Astrocyte (in vitro differentiated cells and primary cell): ENCODE measurements at places on chromosomes 6 and 20.

DNA sequence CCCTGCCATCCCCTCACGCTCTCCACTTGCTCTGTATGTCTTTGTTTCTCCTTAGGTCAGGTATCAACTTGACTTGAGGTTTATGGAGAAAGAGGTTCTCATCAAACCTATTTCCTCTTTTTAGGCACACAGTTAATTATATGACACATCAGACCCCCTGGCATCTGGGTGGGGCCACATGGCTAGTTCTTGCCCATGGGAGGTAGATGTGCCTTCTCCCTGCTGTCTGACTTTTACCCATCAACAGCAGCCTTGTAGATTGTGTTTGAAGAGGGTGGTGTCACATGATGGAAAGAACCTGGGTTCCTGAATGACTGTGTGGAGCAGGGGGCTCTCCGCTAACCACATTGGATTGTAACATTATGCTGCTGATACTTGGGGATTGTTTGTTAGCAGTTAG lies 7.2 kb upstream of the UQCC2 start:
- DNase-seq = no peak

DNA sequence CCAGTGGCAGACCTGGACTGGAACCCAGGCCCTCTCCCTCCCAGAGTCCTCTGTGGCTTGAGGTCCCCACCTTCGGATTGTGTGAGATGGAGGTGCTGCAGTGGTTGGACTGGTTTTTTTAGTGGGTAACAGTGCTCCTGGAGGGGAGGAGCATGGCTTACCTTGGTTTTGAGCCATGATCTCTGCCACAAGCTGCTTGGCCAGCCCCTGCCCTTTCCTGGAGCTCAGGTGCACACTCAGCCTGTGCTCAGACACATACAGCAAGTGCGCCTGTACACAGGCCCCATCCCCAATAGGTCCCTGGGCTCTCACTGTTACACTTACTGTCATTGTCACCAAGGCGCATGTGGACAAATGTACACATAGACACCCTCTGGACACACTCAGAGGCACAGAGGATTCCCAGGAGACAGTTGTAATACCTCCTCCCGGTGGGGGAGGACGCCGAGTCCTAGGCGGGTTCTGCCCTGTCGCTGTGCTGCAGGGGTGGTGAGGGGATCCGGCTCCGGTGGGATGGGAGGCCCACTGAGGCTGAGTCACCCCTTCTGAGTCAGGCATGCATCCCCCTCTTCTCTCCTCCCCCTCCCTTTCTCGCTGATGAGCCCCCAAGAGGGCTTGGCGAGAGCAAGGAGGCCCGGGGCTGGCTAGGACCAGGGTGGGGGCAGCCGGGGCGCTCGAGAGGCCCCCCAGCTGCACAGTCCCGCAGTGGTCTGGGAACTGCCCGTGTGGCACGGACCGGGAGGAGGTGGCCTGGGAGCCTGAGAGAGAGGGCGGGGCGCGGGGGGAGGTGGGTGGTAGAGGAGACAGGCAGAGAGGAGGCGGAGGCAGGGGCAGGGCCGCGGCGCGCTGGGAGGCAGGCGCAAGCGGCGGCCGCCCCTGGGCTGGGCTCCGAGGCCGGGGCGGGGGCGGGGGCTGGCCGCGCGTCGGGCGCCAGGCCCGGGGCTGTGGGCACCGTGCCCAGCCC lies 522 bp upstream of the EPB41L1 start:
- DNase-seq = peak; percentile 51

DNA sequence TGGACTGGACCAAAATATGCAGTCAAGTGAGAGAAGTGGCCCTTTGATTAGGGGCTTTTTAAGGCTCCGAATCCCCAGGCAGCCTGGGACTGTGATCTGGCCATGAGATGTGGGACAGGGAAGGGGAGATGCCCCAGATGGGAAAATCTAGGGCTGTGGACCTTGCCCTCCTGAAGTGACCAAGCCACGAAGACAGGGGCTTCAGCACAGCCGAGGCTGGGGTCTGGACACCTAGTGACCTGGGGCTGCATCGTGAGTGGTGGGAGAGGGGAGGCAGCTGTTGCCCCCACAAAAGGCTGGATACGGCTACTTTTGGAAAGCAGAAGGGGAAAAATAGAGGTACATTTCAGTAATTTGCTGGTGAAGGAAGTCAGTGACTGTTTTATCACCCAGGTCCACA lies 139.5 kb upstream of the SLC24A3 start:
- no peak for DNase-seq

DNA sequence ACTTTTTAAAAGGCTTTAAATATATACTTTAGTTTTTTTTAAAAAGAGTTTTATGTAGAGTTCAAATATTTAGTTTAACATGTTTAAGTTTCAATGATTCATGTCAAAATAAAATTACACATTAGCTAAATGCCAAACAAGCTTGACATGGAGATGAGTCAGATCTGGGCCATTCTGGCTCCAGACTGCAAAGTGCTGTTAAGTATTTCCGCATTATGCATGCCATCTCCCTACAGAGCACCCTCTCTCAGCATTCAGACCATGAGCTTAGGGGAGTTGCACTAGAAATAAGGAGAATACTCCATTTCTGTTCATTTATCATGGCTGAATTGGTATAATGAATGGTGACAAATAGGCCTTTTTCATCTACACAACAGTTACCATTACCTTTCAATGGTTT lies 21.5 kb upstream of the HS3ST5 start:
- DNase-seq = peak; percentile 55

GRCh38 chr20:46458866-46459750 lies 52.7 kb upstream of the ELMO2 start:
- no peak for DNase-seq

DNA sequence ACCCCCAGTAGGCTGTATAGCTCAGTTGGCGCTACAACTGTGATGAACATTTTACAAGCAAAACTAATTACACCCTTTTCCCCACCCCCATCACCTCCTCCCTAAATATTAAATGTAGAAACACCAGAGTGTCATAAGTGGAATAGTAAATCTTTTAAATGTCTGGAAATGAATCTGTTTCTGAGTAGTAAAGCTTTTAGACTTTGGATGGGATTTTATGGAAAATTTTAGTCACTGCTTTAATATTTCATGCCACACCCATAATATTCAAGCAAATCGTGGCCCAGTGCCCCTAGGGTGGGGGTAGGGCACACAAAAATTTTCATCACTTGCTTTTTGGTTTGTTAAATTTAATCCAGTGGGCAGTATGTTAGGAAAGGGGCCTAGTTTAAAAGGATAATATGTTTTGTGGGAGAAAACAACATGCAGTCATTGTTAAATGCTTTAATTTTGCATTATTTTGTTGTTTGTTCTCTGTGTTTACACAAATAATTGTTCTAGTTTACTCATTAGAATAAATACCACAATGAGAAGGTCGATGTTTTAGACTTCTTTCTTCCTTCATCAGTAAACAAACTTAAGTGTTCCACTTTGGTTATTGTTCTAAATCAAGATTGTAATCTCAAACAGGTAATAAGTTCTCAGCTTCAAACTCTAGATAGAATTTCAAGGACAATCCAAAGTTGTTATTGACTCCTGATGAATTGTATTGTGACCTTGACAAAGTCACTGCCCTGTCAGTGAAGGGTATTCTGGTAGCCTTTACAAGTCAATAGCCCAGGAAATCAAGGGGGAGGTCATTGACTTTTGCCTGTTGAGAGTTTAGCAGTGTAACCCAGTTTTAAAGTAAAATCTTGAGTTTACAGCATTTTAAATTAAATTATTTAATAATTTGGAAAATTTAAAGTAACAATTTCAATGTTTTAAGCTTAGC lies 79.2 kb downstream of the CBFA2T2 start:
- no peak for DNase-seq

DNA sequence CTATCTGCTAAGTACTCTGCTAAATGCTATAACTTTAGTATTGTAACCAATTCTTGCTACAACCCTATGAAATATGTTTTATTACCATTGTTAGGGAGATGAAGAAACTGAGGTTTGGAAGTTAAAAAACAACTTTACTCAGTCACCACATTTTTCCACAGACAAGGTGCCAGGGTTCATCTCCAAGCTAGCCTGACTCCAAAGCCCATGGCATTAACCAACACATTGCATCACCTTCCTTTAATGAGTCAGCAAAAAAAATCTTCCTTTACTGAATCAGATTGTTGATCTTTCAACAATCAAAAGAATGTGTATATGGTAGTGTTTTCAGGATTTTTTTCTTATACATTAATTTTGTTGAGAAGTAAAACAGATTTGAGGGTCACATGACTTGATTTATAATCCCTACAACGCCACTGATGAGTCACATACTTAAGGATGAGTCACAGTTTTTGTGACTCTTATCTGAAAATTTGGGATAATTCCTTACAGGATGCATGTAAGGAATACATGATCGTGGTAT lies 41.5 kb downstream of the MAN1A1 start:
- peak; percentile 69 for DNase-seq

- DNase-seq = no peak
These were observed 112.7 kb downstream of the GJA1 start for GRCh38 chr6:121548131-121548530.

DNA sequence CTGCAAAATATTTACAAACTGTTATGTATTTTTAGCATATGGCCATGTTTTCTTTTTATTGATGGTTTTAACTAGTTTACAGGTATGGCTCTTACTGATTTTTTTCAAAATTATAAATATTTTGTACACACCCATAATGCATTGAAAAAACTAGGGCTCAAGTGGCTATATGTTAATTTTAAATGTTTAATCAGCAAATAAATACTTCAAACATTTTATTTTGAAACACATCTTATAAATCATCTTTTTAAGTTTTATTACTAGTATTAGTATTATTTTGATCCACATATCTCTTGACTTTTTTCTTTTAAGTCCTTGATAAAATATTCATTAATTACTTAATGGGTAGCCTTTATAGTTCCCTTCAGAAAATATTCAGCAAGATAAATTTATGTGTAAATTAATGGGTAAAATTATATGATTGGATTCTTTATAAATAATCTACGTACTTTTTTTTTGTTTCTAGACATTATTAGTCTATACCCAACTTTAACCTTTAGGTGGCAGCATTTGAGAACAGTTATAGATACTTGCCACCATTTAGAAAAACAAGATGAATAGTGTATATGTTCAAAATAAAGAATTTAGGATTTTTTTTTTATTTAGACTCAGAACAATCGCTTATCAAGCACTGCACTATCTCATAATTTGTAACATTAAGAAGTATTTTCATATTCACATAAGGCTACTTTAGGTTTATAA lies 241.9 kb downstream of the ADGRB3 start:
- peak; percentile 6 for DNase-seq

DNA sequence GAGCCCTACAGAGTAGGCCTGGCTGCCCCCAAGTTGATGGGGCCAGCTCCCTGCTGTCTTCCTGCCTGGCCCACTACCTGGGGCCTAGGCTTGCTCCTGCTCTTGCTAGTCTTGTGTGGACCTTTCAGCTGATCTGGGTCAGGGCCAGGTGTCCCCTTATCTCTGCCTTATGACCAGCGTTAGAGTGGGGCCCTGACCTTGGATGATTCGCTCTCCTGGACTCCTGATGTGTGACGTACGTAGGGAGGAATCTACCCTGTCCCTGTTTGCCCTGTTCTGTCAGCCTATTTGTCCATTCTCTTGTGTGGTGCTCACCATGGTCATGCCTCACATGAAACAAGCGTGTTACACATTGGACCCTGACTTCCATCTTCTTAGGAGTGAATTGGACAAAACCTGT lies 571.8 kb downstream of the QKI start:
- peak; percentile 75 for DNase-seq

GRCh38 chr20:4059606-4060005 lies 44.2 kb upstream of the RNF24 start:
- DNase-seq = no peak

DNA sequence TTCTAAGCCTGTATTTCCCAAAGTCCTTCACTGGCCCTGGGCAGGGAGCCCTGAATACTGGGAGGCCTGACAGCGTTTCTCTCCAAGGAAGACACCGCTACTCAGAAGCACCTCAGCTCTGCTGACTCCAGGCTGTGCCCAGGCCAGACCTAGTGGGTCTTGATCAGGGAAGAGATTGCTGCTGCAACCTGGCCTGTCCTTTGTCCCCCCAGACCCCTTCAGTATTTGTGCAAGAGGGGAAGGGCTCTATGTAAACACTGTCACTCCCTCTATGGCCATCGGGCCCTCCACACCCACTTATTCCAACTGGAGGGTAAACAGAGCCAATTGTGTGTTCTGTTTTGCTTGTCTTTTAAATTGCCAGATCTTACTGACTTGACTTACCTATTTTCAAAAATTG lies 20.6 kb downstream of the PLEKHG1 start:
- DNase-seq = no peak

GRCh38 chr20:35975576-35976373 lies 7.4 kb downstream of the CNBD2 start:
- DNase-seq = no peak

- no peak for DNase-seq
These were observed 154.8 kb downstream of the FOXC1 start for GRCh38 chr6:1764397-1764987.

GRCh38 chr6:27517928-27518787 lies 45.3 kb upstream of the ZNF184 start:
- DNase-seq = no peak

DNA sequence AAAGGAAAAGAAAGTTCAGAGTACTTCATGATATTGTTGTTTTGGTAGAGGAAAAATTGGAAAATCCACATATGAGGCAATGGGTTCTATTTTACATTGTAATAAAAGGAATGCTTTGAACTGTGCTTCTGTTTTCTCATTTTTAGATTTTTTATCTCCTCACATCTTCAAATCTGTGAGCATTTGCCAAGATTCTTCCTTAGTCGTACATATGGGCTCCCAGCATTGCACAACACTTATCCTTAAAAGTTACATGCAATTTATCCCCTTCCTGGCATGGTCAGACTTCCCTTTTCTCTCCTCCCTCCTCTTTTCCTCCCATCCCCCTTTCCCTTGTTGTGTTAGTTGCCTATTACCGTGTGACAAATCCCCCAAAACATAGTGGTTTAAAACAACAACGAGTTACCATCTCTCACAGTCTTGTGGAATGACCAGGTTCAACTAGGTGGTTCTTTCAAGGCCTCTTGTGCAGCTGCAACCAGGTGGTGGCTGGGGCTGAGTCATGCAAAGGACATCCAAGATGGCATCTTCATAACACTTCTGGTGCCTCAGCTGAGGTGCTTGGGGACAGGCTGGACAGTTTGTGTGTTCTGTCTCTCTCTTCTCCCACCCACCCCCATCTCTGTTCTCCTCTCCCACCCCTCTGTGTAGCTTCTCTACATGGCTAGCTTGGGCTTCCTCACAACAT lies 68.7 kb downstream of the TXNDC5 start:
- DNase-seq = no peak

DNA sequence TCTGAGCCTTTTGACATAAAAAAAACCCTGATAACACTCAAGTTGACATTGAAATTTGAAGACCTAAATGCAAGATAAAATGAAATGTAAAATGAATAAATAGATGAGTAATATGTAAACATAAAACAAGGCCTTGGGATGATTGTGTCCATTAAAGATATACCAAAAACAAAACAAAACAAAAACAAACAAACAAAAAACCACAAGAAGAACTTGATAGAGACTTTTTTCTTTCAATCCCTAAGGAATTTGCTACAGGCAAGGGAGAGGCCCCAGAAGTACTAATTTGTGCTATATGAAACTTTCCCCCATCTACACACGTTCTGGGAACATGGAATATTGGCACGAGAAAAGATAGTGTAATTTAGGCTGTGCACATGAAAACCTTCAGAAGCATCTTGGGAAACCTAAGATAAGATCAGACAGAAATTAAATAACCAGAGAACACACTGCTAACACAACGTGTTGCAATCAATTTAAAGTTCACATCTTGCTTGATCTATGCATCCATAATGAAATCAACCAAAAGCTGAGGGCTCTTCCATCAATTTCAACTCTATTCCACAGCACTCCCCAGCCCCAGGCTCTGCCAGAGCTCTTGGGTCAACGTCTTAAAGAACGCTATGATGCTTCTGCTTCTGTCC lies 201.1 kb upstream of the RREB1 start:
- no peak for DNase-seq

- DNase-seq = no peak
These were observed 73.3 kb downstream of the TFAP2A start for GRCh38 chr6:10341605-10342004.
